HepG2 (cell line): ENCODE measurements at places on chromosomes 7 and 10.
A peak's percentile ranks its signal among the peaks of the same experiment; 100 is the strongest.

DNA sequence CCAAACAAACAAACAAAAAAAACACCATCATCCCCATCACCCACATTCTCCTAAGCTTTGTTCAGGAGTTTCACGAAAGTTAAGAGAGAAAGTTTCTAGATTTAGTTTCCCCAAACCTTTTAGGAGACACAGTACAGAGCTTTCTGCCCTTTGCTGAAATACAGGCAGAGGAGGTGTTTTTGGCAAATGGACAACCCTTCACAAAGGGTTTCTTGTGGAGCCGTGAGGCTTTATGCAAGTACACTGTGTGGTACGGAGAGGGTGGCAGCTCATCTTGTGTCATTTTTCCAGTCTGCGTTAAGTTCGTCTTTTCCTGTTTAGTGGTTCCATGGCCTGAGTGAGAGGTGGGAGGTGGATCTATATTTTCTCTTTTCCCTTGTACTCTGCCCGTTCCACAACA, 215.5 kb upstream of the PRKCQ start:
- DNase-seq: no peak

DNA sequence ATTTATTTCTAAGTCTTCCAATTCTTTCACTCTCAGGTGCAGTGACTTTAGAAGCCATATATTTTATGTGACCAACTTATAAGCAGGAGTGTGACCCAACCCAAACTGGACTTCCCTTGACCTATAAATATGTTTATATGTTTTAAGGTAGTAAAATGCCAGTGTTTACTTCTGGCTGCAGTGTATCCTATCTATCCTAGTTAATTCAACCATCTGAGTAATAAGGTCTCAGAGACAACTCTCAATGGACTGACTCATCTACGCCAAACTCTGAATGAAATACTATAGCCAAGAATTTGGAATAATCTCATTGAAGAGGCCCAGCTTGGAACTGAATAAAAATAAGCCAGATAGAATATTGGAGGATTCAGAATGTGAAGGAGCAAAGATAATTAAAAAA, 544.5 kb upstream of the SORCS1 start:
- no peak for DNase-seq

- DNase-seq: no peak
These were observed 35.3 kb downstream of the HTR7 start for GRCh38 chr10:90822508-90822907.

DNA sequence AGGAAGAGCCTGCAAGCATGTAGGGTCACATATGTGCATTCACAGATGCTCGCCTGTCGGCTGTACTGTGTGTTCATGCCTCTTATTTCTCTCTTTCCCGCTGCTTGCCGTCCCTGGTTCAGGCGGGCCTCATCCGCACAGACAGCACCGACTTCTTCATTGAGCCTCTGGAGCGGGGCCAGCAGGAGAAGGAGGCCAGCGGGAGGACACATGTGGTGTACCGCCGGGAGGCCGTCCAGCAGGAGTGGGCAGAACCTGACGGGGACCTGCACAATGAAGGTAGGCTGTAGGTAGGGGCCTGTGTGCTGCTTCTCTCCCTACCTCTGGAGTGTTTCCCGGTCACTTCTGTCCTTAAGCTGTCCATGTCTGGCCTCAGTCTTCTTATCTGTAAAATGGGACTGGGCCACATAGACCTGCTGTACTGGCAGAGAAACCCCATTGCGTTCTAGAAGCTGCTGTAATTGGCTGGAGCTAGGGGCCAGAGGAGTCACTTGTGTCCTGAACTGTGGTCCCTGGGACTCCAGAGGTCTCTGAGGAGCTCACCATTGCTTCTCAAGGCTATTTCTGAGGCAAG, 30.0 kb downstream of the ADAMTS14 start:
- DNase-seq: no peak

- DNase-seq: peak; percentile 58
These were observed 160.9 kb upstream of the BMPER start for GRCh38 chr7:33744293-33745075.

GRCh38 chr10:27771231-27771630, 25.6 kb upstream of the MKX start:
- no peak for DNase-seq

- DNase-seq: no peak
These were observed 373.2 kb downstream of the PLXNA4 start for GRCh38 chr7:132203021-132203420.

- no peak for DNase-seq
These were observed 11.1 kb upstream of the HERPUD2 start for GRCh38 chr7:35705932-35706461.

DNA sequence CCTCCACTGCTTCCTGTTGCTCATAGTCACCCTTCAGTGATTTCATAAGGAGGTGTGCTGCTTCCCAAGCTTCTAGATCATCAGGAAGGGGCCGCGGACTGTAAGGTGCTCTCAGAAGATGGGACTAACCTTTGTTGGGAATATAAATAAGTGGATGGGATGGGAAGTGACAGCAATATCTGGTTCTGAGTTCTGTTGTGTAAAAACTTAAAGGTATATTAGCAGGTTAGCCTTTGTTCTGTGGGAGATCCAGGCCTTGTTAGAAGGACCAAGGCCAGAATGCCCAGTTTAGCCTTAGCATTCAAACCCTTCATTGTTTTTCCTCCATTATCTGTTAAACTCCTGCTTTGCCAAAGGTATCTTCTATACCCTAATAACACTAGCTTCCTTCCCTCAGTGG, 12.4 kb downstream of the BUB3 start:
- DNase-seq: no peak

- DNase-seq: no peak
These were observed 36.8 kb downstream of the CTBP2 start for GRCh38 chr10:125123476-125124114.

GRCh38 chr7:30159698-30160143, 24.9 kb downstream of the MTURN start:
- peak; percentile 47 for DNase-seq

DNA sequence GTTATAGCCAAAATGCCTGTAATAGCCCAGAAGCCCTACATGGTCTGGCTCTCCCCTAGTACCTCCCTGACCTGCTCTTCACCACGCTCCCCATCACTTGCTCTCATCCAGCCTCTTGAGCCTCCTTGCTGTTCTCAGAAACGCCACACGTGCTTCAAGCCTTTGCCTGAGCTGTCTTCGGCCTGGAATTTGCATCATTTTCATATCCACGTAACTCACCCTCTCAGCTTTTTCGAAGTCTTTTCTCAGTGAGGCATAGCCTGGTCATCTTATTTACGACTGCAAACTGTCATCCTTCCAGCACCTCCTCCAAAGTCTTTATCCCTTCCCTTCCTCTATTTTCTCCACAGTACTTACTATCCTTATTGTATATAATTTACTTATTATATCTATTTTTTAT, 151.0 kb upstream of the AHR start:
- no peak for DNase-seq

DNA sequence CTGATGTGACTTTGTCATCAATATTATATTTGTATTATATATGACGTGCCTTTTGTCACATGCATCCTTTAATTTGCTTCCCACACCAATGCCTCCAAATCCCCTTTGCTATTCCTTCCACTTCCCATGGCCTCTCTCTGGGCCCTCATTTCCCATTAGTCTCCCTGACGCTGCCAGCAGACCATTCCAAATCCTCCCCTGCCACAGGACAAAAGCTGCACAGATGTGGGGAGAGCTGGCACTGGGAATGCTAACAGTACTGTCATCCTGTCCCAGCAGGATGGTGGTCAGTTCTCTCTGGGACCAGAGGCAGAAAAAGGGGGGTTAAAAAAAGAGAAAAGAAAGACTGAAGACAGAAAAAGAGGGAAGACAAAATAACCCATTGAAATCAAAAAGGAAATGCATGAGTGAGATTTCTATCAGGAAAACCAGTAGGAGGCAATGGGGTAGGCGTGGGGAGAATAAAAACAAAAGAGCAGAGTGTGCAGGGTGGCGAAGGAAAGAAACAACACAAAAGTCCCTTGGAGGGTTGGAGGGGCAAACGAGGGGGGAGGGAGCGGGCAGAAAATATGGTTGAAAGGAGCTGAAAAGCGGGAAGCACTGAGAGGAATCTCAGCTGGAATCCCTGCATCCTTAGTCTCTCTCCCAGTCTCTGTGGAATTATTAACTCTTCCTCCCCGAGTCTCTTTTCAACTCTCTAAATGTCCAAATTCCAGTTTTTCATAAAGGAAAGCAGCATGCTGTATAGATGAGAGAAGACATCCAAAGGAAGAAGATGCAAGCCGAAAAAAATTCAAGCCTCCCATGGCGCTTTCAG, 59.2 kb upstream of the PTN start:
- no peak for DNase-seq

GRCh38 chr10:60367024-60367423, 22.7 kb downstream of the ANK3 start:
- no peak for DNase-seq

DNA sequence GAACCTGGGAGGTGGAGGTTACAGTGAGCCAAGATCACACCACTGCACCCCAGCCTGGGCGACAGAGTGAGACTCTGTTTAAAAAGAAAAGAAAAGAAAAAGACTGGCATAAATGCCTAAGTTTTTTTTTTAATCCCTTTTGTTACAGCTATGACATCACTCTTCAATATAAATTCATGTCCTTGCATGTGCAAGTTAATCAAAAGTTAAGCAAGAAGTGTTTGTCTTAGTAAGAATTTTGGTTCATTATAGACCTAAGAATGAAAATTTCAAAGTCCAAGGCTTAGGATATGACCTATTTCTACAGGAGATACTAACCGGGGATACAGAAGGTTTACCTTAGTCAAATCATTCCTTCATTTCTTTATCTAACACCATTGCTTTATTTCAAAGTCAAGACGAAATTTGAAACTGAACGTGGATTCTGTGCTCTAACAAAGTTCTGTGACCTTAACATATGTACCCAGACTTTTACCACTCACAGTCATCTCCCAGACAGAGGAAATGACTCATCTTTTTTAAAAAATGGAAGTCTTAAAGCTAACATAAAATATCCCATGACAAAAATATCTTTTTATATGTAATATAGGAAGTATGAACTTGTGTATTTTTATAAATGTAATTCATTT, 29.3 kb upstream of the ITGB8 start:
- DNase-seq: no peak

DNA sequence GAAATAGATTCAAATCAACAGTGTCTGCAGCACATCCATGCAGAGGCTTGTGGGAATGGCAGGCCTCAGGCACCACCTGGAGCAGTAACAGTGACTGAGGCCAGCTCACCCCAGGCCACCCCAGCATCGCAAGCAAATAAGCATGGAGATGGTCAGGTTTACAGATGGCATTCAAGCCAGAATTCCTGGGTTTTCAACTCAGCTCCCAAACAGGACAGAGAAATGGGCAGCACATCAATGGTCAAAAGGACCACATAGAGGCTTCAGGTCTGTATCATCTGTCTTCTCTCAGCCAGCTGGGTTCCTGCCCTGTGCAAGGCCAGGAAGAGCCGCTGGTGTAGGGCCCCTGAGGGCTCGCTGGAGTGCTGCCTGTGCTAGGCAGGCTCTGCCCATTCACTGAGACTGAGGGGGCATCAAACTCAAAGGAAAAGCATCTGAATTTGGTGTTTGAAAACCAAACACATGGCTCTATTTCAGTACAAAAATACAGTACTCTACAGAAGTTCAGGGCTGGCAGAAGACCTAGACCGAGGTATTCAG, 112.5 kb downstream of the KMT2E start:
- DNase-seq: no peak

GRCh38 chr10:102514487-102515311, 10.9 kb downstream of the SUFU start:
- DNase-seq: no peak
